ENCODE measurements at places on chromosomes 1 and 21.

DNA sequence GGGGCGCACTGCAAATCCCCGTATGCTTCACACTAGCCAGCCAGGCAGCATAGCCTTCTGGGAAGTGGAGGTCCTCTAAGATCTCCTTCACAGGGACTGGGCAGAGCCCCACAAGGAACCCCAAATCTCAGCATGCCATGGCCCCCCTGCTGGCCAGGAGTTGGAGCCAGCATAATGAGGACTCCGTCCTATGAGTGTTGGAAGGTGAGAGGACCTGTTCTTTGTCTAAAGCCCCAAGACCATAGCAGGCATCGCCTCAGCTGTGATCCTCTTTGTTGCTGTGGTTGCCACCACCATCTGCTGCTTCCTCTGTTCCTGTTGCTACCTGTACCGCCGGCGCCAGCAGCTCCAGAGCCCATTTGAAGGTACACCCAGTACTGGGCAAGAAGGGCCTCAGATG, 1.5 kb downstream of the SHISA4 start:
- DNase-seq: no peak

DNA sequence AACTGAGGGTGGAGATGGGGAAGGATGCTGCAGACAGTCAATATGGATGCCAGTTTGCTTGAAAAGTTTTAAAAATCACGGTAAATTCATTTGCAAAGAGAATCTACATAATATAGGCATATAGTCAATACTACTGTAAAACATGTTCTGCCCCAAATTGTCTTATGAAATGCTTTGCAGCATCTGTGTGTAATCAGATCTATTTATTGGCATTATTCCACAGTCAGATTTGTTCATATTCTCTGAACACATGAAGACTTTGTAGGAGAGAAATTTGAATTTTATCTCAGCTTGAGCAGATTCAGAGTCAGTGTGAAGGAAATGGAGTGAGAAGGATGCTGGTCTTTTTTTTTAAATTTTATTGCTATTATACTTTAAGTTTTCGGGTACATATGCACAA, 88.5 kb downstream of the PLPPR4 start:
- no peak for DNase-seq

- no peak for DNase-seq
Observed at GRCh38 chr1:15309687-15310086, 62.7 kb downstream of the FHAD1 start.

GRCh38 chr1:200985481-200985880, 38.0 kb downstream of the KIF21B start:
- DNase-seq: no peak

DNA sequence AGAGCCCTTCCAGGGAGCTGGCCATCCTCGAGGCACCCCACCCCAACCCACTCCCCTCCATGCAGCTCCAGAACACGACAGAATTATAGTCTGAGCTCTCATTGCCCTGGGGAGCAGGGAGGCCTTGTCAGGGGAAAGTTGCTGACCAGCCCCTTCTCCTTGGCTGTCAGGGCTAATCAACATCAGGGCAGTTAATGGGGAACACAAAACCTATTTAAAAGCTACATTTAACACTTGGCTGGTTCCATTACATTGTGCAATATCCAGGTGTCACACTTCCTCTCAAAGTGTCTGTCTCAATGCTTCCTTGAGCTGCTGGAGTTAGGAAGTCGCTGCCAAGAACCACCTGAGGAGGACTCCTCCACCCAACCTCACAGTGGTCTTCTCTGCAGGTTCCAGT, 111.8 kb upstream of the GRIK3 start:
- no peak for DNase-seq

GRCh38 chr1:221913351-221913892, 171.5 kb upstream of the DUSP10 start:
- no peak for DNase-seq

All from mesenteric fat pad (tissue), 1 donor.